ENCODE measurements at places on chromosomes 4 and X. TPM values are rescaled to one million over a fixed set of nuclear protein-coding genes. Genes with fewer than 3 reads are reported as not detected.

The CBR4 gene
- 14.5 TPM for total RNA-seq

The PTCHD1 gene
- not detected for total RNA-seq

- H3K27me3 ChIP-seq, result no peaks in the 10 kb centered on the region
- no peak overlapping the region for H3K27ac ChIP-seq
- no peak overlapping the region for H3K4me3 ChIP-seq
- no peak for DNase-seq
- H3K36me3 ChIP-seq, result peaks cover 27% of the 10 kb centered on the region
- no peaks in the 10 kb centered on the region for H3K4me1 ChIP-seq
These were observed 135.1 kb upstream of the MSX1 start for GRCh38 chr4:4724321-4724720.

- H3K36me3 ChIP-seq, result no peaks in the 10 kb centered on the region
- no peak overlapping the region for H3K4me3 ChIP-seq
- no peaks in the 10 kb centered on the region for H3K27me3 ChIP-seq
- H3K27ac ChIP-seq, result no peak overlapping the region
These were observed 30.7 kb upstream of the FGF13 start for GRCh38 chrX:138742217-138742616.

DNA sequence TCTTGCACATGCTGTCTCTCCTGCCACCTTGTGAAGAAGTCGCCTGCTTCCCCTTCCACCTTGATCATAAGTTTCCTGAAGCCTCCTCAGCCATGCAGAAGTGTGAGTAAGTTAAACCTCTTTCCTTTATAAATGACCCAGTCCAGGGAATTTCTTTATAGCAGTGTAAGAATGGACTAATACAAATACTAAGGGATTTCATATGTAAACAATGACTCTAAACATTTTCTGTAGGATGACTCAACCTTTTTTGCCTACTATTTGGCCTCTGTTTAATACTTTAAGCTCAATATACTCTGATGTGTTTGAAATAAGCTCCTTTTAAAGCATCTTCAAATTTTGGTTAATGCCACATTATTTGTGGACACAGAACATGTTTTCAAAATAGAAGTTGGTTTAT is 813.5 kb upstream of the SLIT2 start:
- no peak overlapping the region for H3K4me3 ChIP-seq
- no peaks in the 10 kb centered on the region for H3K4me1 ChIP-seq
- DNase-seq, result no peak

- DNase-seq, result no peak
- no peaks in the 10 kb centered on the region for H3K36me3 ChIP-seq
- no peak overlapping the region for H3K4me3 ChIP-seq
- no peaks in the 10 kb centered on the region for H3K4me1 ChIP-seq
- H3K27me3 ChIP-seq, result peaks cover 17% of the 10 kb centered on the region
- H3K27ac ChIP-seq, result no peak overlapping the region
These were observed 109.5 kb upstream of the ADRA2C start for GRCh38 chr4:3656416-3657356.

Data from activated naive CD8-positive, alpha-beta T cell treated with anti-CD3 and anti-CD28 coated beads for 36 hours (primary cell).